Lung microvascular endothelial cell (primary cell): ENCODE measurements at places on chromosomes 1 and 21. TPM values are rescaled to one million over a fixed set of nuclear protein-coding genes. Genes with fewer than 3 reads are reported as not detected.

FOXO6 gene
- total RNA-seq, result not detected in 2 replicates

ETV3L gene
- not detected in 2 replicates for total RNA-seq

PCP4 gene
- not detected in 2 replicates for total RNA-seq

UBE2U gene
- 0.20 TPM in 1 of 2 replicates, not detected in the other for total RNA-seq

LCE1F gene
- total RNA-seq, result not detected in 2 replicates

NIBAN1 gene
- total RNA-seq, result 0.60 and 1.7 TPM in 2 replicates

OLFML3 gene
- 5.8 and 8.7 TPM in 2 replicates for total RNA-seq

CLCA2 gene
- total RNA-seq, result not detected in 2 replicates

OR2T29 gene
- total RNA-seq, result not detected in 2 replicates
